ENCODE measurements at places on chromosomes 4 and X.

DNA sequence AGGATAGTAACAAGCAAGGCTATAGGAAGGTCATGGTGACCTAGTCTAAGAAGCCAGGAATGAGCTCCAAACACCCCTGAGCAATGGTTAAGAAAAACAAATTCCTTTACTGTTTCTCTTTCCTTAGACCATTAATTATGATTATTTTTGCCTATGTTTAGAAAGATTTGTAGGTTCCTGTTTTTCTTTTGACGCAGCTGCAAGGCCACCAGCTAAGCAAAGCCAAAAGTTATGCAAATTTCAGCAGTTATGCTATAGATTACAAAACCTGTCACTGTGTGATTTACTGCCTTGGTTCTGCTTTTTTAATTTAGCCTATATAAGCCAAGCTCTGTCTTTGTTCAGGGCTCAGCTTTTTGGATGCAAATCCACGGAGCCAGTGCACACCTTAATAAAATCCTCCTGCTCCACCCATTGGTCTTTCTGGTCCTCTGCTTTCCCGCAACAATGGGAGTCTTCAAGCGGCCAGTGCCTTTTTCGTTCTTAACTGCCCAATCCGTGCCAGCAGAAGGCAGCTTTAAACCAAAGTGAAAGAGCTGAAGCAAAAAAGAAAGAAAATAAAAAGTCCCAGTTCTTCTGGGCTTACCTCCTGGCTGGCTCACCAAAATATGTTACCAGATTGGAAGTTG is 1.4 kb upstream of the CEP135 start:
- no peak for DNase-seq

GRCh38 chr4:4396628-4397440 is 9.9 kb downstream of the NSG1 start:
- DNase-seq = no peak

DNA sequence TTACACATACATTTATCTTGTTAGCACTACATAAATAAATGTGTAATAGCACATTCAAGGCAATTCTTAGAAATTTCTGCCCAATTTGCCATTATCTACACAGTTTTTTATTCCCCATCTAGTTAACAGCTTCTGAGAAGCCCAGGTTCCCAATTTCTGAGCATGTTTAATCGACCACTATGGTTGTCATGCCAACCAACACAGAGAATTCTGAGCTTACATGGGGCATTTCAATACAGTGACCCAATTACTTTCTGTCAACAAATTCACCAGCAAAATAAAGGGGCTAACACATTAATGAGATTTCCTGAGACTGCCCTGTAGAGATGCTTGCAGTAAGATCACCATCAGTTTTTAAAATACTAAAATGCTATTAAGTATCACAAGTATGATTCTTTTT is 22.0 kb downstream of the GPM6A start:
- DNase-seq = no peak

- DNase-seq = peak; percentile 88
These were observed 24.4 kb downstream of the FAT1 start for GRCh38 chr4:186699298-186699697.

DNA sequence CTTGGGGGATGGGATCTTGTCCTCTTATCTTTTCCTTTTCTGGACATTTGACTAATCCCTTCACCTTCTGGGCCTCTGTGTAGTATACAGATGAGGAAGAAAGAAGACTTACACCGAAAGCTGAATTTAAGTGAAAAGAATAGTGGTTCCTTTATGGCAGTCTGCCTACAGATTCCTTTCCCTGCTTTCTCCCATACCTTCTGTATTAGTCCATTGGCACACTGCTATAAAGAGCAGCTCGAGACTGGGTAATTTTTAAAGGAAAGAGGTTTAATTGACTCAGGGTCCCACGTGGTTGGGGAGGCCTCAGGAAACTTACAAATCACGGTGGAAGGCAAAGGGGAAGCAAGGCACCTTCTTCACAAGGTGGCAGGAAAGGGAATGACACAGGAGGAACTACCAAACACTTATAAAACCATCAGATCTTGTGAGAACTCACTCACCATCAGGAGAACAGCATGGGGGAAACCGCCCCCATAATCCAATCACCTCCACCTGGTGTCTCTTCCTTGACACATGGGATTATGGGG is 34.0 kb upstream of the CD38 start:
- DNase-seq = no peak

DNA sequence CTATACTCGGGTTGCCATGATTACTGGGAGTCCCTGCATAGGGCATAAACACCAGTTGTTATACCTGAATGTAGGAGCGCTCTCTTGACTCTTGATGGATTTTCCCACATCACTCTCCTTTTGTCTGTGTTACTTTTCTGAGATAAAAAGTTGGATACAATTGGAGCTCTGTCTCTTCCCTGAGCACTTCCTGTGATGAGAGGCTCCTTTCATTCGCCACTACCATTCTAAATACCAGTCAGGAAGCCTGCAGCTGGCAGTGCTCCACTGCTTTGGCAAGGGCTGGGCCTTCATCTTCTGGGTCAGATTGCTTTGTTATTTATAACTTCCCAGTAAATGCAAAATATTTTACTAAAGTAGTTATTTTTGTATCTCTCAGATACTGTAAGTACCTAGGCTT is 13.9 kb downstream of the TCEANC start:
- no peak for DNase-seq

DNA sequence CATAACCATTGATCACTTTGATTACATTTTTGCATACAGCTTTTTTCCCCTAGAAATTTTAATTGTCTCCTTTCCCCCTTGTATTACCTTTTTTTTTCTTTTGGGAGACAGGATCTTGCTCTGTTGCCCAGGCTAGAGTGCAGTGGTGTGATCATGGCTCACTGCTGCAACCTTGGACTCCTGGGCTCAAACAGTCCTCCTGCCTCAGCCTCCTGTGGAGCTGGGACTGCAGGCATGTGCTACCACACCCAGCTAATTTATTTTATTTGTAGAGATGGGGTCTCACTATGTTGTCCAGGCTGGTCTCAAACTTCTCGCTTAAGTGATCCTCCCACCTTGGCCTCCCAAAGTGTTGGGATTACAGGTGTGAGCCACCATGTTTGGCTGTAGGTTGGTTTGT is 47.0 kb downstream of the ZFX start:
- DNase-seq = no peak

DNA sequence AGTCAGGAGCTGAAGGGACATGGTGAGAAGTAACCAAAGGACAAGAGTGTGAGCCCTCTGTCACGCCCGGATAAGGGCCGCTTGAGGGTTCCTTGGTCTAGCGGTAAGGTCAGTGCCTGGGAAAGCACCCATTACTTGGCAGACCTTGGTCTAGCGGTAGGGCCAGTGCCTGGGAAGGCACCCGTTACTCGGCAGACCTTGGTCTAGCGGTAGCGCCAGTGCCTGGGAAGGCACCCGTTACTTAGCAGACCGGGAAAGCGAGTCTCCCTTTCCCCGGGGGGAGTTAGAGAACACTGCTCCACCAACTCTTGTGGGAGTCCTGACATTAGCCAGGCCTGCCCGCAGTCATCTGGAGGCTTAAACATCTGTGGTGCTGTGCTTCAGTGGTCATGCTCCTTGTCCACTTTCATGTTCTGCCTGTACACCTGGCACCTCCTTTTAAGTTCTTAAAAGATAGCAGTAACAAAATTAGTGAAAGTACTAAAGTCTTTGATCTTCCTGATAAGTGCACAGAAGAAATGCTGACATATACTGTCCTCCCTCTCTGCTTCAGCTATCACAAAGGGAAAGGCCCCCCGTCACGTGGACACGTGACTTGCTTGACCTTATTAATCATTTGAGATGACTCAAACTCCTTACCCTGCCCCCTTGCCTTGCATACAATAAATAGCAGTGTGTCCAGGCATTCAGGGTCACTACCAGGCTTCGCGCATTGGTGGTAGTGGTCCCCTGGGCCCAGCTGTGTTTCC is 9.3 kb upstream of the SEC24B start:
- no peak for DNase-seq

DNA sequence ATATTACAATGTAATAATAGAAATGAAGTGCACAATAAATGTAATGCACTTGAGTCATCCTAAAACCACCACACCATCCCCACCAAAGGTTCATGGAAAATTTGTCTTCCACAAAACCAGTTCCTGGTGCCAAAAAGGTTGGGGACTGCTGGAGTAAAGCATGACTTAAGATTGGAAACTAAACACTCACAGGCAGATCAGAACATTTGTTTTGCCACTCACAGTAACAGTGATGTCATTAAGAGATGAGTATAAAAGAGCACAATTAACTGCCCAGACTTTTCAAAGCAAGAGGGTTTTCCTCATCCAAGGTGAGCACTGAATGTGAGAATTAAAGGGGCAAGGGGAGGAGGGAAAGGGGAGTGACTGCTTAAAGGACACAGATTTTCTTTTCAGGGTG is 35.6 kb downstream of the MAP7D3 start:
- DNase-seq = no peak

DNA sequence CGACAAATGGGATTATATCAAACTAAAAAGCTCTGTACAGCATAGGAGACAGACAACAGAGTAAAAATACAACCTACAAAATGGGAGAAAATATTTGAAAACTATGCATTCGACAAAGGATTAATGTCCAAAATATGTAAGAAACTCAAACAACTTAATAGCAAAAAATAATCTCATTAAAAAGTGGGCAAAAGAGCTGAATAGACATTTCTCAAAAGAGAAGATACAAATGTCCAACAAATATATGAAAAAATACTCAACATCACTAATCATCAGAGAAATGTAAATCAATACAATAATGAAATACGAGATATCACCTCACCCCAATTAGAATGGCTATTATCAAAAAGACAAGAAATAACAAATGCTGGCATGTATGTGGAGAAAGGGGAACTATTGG is 272.9 kb downstream of the KLHL13 start:
- no peak for DNase-seq

GRCh38 chr4:145352438-145353145 is 129.1 kb upstream of the SMAD1 start:
- DNase-seq = no peak

- no peak for DNase-seq
These were observed 58.1 kb downstream of the TMEM164 start for GRCh38 chrX:110060846-110061537.

GRCh38 chr4:3218824-3219760 is 29.9 kb upstream of the MSANTD1 start:
- no peak for DNase-seq

GRCh38 chr4:172202480-172203076 is 389.4 kb downstream of the GALNTL6 start:
- peak; percentile 42 for DNase-seq

- DNase-seq = no peak
These were observed 63.9 kb downstream of the GPR143 start for GRCh38 chrX:9701790-9702189.

GRCh38 chr4:78688366-78688765 is 87.8 kb upstream of the BMP2K start:
- DNase-seq = no peak

GRCh38 chr4:26120098-26120825 is 200.6 kb upstream of the RBPJ start:
- DNase-seq = peak; percentile 68

DNA sequence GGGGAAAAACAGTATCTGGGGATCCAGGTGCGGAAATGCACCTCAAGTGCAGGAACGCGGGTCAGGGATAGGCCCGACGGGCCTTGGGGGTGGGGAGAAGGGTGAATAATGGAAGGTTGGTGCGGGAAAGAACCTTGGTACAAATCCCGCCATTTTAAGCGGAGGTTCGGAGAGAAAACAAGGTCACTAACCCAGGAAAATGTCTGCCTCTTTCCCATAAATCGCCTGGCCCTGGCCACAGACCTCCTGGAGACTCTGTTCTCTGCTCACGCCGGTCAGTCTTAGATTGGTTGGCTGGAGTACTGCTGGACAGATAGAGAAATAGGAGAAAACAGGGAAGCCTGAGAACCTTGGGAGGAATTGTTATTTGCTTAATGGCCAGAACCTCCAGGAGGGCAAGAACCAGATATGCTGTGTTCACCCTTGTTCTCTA is 897 bp upstream of the FBXL5 start:
- DNase-seq = no peak

GRCh38 chrX:67651437-67652142 is 107.8 kb downstream of the AR start:
- no peak for DNase-seq

GRCh38 chrX:144730471-144730870 is 516.8 kb upstream of the SPANXN1 start:
- DNase-seq = no peak

DNA sequence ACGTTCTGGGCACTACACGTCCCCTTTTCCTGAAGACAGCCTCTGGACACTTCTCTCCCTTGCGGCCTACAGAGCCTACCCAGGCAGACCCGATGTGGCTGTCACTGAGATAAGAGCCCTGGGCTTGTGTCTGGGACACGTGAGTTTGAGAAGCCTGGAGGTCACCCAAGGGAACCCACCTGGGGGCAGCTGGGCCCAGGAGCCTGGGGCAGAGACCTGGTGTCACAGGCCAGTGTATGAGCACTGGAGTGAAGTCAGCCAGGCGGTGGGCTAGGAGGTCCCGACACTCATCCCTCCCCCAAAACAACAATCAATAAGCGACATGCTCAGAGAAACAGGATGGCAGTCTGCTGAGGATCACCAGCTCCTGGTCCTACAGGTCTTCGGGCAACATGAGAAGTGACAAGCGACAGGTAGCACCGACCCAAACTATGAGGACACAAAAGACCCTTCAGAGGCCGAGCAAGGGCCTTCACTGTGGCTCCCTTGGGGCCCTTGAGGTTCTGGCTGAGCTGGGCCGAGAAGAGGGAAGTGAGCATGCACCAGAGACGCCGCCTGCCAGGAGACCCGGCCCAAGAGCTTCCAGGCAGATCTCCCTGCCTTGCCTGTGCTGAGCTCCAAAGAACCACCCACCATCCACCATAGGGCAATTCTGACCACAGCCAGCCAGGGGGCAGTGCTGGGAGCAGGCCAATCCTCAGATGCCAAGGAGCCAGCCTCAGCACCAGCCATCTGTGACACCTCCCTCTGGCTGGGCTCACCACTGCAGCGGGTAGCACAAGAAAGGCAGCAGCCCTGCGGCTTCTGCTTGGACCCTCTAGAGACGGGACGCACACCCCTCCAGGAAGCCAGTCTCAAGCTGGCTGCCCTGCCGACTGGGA is 11.0 kb upstream of the DUSP9 start:
- peak; percentile 28 for DNase-seq

GRCh38 chrX:24412637-24413363 is 52.3 kb upstream of the PDK3 start:
- DNase-seq = no peak
